ENCODE measurements at places on chromosomes 2 and 18.
A peak's percentile ranks its signal among the peaks of the same experiment; 100 is the strongest.

DNA sequence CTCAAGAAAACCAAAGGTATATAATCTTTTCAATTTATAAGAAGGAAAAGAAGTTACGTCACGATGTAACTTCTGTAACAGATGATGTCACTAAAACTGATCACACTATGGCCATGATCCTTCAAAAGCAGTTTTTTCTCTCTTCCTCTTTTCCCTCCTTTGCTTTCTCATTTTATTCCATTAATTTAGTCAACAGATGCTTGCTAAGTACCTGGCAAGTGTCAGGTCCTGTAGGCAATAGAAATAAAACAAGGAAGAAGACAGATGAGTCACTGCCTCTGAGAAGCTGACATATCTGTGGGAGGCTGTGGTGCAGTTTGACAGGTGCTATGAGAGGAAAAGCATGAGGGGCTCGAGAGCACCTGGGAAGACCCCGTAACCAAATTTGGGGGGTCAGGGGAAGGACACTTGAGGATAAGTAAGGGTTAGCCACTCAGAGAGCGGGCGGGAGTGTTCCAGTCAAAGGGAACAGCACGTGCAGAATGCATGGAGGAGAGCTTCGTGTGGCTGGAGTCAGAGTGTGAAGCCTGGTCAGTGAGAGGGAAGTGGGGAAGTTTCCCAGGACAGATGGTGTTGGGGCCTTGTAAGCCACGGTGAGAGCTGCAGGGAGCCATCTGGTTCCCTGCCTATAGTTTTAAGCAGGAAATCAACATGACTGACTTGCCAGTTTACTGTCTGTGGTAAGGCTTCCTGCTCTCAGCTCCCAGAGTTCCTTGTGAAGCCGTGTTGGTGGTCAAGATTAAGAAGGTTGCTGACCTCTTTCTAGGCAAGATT, 198.8 kb upstream of the FOSL2 start:
- DNase-seq: no peak

- no peak for DNase-seq
These were observed 169.7 kb downstream of the TMEM163 start for GRCh38 chr2:134549104-134549503.

GRCh38 chr2:33275689-33276444, 200.6 kb upstream of the RASGRP3 start:
- DNase-seq: peak; percentile 70

DNA sequence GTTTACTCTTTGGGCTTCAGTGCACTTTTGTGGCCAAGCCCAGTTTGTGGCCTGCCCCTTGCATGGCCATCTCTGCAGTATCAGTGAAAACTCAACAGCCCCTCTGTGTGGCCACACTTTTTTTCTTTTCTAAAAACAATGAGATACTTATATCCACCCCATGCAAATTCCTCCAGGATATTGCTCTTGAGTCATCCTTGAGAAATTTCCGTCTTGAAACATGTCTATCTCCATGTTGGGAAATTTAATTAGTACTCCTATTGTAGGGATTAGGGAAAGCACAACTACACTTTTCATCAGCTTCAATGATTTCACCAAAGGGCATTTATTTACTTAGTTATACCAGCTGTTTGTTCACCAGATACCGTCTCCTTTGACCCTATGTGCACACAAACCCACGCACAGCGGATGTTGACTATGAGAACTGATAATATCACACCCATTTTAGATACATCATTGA, 993.1 kb downstream of the TSN start:
- DNase-seq: peak; percentile 15

DNA sequence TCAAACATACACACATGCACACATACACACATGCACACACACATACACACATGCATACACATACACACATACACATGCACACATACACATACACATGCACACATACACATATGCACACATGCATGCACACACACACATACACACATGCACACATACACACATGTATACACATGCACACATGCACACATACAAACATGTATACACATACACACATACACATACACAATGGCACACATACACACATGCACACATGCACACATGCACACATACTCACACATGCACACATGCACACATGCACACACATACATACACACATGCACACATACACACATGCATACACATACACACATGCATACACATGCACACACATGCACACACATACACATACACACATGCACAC, 137.2 kb downstream of the ACKR3 start:
- no peak for DNase-seq

- no peak for DNase-seq
These were observed 29.2 kb upstream of the KCNS3 start for GRCh38 chr2:17849275-17849674.

DNA sequence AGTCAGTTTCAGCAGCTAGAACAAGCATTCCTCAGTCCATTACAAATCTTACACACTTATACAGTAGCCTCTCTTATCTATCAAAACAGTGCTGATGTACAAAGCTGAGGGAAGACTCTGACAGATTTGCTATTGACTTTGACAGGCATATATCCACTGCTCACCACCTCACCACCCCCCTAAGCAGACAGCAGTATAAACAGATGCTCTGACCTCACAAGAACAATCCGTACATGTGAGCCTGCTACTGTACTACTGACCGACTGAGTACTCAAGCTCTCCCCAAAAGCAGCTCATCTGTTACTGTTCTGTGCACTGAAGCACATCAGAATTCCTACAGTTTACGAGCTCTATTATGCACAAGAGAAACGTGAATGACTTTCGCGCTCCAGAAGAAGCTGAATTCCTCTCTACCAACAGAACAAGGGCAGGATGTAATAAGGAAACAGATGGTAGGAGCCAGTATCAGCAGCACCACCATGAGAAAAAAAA, 95.6 kb upstream of the PDE1A start:
- DNase-seq: peak; percentile 36

DNA sequence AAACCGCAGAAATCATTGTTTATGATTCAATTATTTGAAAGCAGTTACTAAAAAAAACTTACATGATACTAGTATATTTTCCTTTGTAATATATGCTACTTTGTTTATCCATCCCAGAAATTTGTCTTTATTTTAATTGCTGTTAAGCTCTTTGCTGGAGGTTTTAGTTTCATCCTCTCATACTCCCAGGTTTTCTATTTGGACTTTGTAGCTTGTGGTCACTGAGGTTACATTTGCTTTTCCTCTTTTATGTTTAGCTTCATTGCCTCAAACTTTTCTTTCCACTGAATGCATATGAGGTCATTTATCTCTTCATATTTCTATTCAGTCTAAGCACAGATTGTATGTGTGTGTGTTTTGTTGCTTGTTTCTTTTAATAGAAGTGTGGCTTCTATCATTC, 89.9 kb downstream of the ERBB4 start:
- DNase-seq: no peak

- no peak for DNase-seq
These were observed 52.7 kb downstream of the PHLPP1 start for GRCh38 chr18:62767836-62768557.

- DNase-seq: no peak
These were observed 6.5 kb downstream of the LPIN1 start for GRCh38 chr2:11752906-11753305.

Data from SHP77 (cell line).